Naive thymus-derived CD4-positive, alpha-beta T cell (primary cell): ENCODE measurements at places on chromosomes 3 and 15. TPM values are rescaled to one million over a fixed set of nuclear protein-coding genes. Genes with fewer than 3 reads are reported as not detected.

Gene ZNF660
- total RNA-seq, result 0.38 TPM

Gene CD80
- total RNA-seq, result 1.2 TPM

Gene PML
- 113 and 127 TPM in 2 replicates for total RNA-seq

Gene SLC12A1
- not detected for total RNA-seq

DNA sequence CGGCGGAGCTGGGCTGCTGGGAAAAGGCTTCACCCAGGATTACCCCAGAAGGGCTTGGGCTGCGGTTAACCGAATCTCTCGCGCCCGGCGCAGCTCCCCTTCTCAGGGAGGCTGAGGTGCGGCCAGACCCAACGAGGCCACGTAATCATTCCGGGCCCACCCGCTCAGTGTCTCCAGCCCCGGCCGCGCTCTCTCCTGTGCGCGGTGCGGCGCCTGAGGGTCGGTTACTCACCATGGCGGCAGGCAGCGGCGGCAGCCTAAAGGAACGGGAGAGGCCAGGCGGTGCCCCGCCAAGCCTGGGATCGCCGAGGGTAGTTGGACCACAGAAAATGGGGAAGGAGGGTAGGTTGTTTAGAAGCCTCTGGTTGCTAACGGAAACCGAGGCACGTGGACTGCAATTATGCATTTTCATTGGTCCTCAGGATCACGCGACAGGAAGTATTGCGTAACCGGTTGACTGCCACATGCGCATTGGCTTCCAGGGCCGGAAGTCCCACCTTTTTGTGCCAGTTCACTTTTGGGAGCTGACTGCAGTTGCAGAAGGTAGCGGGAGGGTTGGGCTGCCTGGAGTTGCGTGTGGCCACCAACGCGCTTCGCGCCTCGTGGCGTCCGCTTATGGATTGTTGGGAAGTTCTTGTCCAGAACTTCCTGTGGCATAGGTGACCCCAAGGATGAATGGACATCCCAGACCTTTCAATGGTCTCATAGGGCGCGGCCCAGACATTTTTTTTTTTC, at the start of gene LZTFL1:
Gene LZTFL1, minus strand, starts transcription at position 363 of the 735 bp plus-strand sequence. Its CDS starts 128 bp downstream, at position 235.
- peak; percentile 62 for DNase-seq

- no peak for DNase-seq
Observed at GRCh38 chr3:13714251-13714916, 165.5 kb downstream of the FBLN2 start.

- no peak for DNase-seq
Observed at GRCh38 chr15:78418686-78419085, 19.3 kb upstream of the IREB2 start.

GRCh38 chr3:112786881-112787579, 59.6 kb downstream of the CD200R1L start:
- no peak for DNase-seq

DNA sequence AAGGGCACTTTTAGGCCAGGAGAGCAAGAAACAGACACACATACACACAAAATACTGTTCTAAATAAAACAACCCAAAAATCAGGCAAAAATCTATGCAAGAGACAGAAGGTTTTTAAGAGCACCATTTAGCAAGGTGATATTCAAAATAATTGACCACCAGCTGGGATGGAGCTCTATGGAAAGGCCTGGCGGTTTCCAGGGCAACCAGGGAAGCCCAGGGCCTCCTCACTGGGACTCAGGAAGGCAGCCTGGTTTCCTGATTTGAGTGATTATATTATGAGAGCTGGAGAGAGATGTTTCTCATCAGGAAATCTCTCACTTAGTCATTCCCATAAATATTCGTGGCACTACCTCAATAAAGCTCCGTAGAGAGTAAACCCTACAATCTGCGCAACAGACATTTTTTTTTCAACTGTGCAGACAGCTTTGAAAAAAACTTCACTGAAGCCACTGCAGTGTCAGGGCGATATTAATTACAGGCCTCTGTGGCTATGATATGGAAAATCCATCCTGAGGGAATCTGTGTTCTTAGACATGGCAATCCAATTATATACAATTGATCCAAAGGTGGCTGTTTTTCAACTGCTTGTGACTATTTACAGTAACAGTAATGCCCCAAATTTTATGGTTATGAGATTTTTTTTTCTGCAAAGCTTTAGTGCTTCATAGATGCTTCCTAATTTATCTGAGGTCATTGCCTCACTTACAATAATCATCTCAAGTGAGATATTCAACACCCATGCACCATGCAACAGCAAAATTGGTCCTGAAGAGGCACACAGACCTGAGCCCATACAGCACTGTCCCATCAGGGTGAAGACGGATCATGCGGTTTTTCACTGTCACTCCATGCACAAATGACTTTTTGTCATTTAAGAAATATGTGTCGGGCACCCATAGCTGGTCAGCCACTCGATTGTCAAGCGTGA, 152.1 kb downstream of the GABRB3 start:
- no peak for DNase-seq

- no peak for DNase-seq
Observed at GRCh38 chr3:155805204-155805801, 775 bp downstream of the C3orf33 start.

DNA sequence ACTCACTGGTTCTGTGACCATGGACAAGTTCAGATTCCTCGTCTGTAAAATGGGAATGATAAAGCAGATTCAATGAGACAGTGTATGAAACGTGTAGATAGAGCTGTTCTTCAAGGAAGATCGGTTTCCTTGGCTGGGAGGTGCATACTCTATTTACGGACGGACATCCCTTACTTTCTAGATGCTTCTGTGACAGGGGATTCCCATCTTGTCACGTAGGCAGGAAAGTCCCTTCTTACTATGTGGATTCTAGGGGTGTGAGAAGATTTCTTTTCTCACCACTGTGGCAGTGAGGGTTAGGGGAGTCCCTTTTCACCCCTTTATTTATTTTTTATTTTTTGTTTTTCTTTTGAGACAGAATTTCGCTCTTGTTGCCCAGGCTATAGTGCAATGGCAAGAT, 180.9 kb upstream of the TBL1XR1 start:
- DNase-seq, result no peak
